Kasumi-1 (cell line): ENCODE measurements at places on chromosomes 5 and 9.

- no peak for DNase-seq
Observed at GRCh38 chr9:79384501-79384900, 187.3 kb upstream of the TLE4 start.

DNA sequence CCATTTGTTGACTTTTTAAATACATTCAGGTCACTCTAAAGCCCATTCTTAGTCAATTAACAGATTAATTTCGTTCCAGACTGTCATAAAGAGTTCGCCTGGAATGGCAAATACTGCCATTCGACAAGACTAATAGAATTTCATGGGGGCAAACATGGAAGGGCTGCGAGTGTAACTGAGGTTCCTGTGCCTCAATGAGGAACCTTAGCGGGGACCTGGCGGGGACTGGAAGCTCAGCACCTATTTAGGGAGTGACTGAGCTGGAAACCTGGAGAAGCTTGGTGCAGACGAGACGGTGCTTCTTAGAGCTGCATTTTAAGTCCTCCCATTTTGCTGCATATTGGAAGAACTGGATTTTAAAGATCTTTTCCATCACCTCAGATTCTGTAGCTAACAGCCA, 3.4 kb downstream of the VCAN start:
- no peak for DNase-seq

DNA sequence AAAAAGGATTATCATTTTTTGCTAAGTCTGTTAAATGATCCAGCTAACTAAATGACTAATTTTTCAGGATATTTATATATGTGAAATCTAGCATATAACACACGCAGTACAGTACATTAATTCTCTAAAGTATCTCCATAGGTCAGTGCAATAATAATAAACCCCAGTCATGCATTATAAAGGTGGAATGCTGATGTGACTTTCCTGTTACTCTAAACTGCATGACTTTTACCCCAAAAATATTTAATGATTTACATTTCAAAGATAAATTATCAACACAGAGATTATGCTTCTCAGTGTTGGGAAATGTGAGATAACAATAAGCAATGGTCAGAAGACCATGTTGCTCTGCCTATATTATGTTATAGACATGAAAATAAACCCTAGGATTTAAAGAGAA, 34.1 kb upstream of the PAM start:
- DNase-seq: no peak

DNA sequence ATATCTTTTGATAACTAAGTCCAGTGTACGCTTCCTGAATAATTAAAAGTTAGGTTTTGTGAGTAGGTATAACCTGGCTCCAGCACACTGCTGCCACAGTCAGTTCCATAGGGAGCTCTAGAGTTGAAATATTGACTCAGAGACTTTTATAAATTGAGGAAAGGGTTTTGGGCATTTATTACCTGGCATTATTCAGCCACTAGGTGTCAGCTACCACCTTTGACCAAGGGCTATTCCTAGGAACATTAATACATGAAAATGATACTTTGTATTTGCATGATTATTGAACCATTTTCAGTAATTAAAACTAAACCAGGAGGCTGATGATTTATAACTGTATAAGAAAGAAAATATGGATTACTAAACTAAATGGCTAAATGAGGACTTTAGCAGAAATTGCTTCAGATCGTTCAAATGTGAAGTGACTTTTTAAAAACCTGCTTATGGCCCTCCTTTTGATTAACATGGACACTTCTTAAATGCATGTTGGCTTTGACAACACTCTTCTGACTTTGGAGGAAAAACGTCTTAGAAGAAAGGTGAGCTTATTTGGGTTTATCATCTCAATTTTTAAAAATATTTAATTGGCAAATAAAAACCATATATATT, 83.0 kb downstream of the SMC2 start:
- peak; percentile 43 for DNase-seq

DNA sequence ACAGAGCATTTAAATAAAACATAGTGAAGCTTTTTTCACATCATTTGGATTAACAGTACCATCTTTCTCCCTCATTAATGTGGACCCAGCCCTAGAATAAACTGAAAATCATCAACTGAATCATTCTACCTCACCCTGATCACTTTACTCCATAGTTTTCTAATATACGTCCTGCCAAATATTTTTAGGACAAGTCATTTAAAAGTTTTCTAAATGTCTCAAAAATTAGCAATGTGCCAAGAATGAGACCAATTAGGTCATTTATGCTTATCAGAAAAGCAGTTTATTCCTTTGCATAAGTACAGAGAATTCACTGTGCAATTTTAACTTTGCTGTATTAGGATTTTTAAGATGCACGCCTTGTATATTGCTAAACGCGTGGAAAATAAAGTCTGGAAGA, 284.4 kb downstream of the PIK3R1 start:
- no peak for DNase-seq

- DNase-seq: no peak
Observed at GRCh38 chr5:178152491-178153444, 917 bp downstream of the NHP2 start.

DNA sequence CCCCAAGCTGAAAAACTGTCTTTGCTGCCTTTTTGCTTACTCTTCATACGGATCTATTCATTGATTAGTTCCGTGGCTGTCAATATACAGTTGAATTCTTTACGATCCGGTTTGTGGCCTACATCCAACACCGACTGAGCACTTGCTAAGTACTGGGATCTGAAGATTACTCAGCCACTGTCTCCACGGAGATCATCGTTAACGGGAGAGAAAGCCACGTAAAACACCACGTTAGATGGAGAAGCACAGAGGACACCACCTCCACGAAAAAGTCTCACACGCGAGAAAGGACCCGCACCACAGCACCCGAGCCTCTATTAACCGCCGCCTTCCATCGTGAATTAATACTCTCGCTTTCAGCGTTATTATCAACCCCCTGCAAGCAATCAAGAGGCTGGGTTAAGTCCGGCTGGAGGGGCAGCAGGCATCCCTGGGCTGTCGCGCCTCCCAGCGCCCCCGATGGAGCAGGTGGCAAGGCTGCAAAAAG, 650 bp downstream of the ELP1 start:
- no peak for DNase-seq
